ENCODE measurements at places on chromosomes 3 and 15. TPM values are rescaled to one million over a fixed set of nuclear protein-coding genes. Genes with fewer than 3 reads are reported as not detected.

The PLSCR5 gene
- not detected for total RNA-seq

The CIB1 gene
- 55.0 TPM for total RNA-seq

The NR1I2 gene
- not detected for total RNA-seq

The LIPC gene
- 0.50 TPM for total RNA-seq

The NPAP1 gene
- not detected for total RNA-seq

The PCSK6 gene
- 14.5 TPM for total RNA-seq

The DTX3L gene
- total RNA-seq = 13.6 TPM

The PROK2 gene
- 0.94 TPM for total RNA-seq

The EEFSEC gene
- total RNA-seq = 13.5 TPM

The MORC1 gene
- not detected for total RNA-seq

The FAIM gene
- total RNA-seq = 8.0 TPM

The CCR1 gene
- 11.0 TPM for total RNA-seq

The RPL15 gene
- 1,012 TPM for total RNA-seq

The GPR62 gene
- total RNA-seq = not detected

The CERS3 gene
- 0.18 TPM for total RNA-seq

The COL6A5 gene
- total RNA-seq = not detected

The GLCE gene
- 11.1 TPM for total RNA-seq

The LMOD3 gene
- total RNA-seq = 49.2 TPM

The PLCB2 gene
- 13.5 TPM for total RNA-seq

The KLHL24 gene
- total RNA-seq = 92.9 TPM

The CIB2 gene
- 66.9 TPM for total RNA-seq

The C2CD4A gene
- not detected for total RNA-seq

The NME9 gene
- not detected for total RNA-seq

The LRRC15 gene
- 0.74 TPM for total RNA-seq

The ZIC1 gene
- total RNA-seq = not detected

The SCAMP5 gene
- 4.5 TPM for total RNA-seq

The DUOXA1 gene
- 2.1 TPM for total RNA-seq

The KAT2B gene
- total RNA-seq = 59.8 TPM

The LRRC3B gene
- total RNA-seq = 0.18 TPM

The APPL1 gene
- total RNA-seq = 38.1 TPM

The SLC9C1 gene
- total RNA-seq = 1.4 TPM

The GPR149 gene
- not detected for total RNA-seq

The SLC2A2 gene
- not detected for total RNA-seq

The OXTR gene
- total RNA-seq = 0.47 TPM

The TF gene
- 111 TPM for total RNA-seq

The WNT5A gene
- 3.0 TPM for total RNA-seq

The DUOX1 gene
- total RNA-seq = 1.9 TPM

The APOD gene
- 256 TPM for total RNA-seq

The CNTN3 gene
- total RNA-seq = 3.0 TPM

The ZPLD1 gene
- total RNA-seq = 0.34 TPM

The ZNF654 gene
- total RNA-seq = 11.4 TPM

The ZNF80 gene
- total RNA-seq = not detected

The GOLGA6A gene
- not detected for total RNA-seq

The RPP25 gene
- total RNA-seq = 6.3 TPM

The KIF23 gene
- total RNA-seq = 1.1 TPM

The SLC15A2 gene
- 0.68 TPM for total RNA-seq

The STRIT1 gene
- total RNA-seq = not detected

The CATSPER2 gene
- total RNA-seq = 2.1 TPM

The RTP1 gene
- not detected for total RNA-seq

The TGM4 gene
- total RNA-seq = not detected

The SCAANT1 gene
- total RNA-seq = not detected

All from left cardiac atrium (tissue), 4 donors.